ENCODE measurements at places on chromosomes 16 and 17.

DNA sequence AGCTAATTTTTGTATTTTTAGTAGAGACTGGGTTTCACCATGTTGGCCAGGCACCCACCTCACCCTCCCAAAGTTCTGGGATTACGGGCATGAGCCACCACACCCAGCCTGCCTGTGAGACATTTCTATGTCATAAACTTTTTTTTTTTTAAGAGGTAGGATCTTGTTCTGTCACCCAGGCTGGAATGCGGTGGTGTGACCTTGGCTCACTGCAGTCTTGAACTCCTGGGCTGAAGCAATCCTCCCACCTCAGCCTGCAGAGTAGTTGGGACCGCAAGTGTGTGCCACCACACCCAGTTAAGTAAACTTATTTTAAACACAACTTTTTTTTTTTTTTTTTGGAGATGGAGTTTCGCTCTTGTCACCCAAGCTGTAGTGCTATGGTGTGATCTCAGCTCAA, 47.2 kb downstream of the SCNN1G start:
- DNase-seq = peak; percentile 28

DNA sequence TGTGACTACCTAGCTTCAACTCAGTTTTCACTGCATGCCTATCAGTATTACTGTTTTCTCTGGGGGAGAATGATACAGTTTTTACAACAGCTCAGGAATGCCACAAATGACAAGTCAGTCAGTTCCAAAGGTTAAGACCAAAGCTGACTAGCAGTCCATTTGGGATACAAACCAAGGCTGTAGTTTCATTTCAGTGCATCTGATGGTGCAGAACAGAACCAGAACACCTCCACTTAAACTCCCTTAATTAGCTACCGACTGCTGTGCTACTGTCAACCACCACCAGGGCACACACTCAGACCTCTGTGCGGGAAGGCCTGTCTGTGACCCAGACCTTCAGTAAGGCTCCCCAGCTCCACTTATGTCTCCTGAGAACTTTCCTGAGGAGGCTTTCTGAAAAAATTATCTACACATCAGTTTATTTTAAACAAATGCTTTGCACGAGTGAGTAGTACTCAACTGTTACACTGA, 20.4 kb downstream of the NFE2L1 start:
- no peak for DNase-seq

DNA sequence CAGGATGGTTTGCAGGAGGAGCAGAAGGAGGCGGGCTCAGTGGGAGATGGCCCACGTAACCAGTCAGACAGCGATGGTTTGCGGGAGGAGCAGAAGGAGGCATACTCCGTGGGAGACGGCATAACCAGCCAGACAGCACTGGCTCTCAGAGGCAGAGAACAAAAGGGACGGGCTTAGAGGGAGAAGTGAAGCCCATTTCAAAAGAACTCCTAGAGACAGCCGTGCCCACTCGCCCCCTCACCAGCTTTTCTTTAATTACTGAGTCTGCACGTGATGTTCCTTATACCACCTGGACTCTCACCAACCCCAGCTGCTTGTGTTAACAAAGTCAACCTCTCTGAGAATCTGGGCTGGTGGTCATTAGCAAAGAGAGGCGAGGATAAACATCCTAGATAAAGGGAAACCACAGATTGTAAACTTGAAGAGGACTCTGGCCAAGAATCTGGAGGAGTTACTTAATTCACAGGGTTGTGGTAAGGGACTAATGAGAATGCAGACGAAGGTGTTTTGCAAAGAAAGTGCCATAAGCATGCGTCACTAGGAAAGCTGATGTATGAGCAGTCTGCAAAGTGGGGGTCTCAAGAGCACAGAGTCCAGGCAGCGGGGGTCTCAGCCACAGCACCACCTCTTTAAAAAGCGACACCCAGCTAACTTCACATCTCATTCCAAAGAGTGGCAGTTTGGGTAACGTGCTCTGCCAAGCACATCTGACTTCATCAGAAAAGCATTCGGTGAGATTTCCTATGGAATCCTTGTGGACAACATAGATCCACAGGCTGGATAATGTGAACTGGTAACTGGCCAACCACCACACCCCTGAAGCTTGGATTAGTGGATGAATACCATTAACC, 51.7 kb downstream of the NXN start:
- peak; percentile 94 for DNase-seq

- no peak for DNase-seq
Measured at GRCh38 chr16:51389881-51390280, 238.8 kb upstream of the SALL1 start.

DNA sequence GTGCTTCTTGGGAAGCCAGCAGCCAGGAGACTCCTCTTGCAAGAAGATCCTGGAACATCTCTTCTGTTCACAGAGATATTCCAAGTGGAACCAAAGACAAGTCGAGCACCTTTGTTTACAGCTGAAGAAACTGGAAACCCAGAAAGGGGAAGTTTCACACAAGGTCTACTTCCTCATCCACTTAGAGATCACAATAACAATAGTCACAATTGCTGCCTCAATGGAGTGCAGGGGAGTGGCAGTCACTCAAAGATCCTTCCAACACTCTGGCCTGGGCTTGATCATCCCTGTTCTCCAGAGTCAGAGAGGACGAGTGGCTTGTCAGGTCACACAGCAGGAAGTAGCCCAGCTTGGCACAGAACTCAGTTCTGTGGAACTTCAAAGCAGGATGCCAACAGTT, 46.9 kb upstream of the SIAH1 start:
- DNase-seq = no peak

- no peak for DNase-seq
Measured at GRCh38 chr16:28898266-28898665, 20.0 kb downstream of the ATP2A1 start.

GRCh38 chr17:67578142-67578457, 139.6 kb upstream of the NOL11 start:
- DNase-seq = no peak

GRCh38 chr16:74608944-74609343, 2.0 kb upstream of the GLG1 start:
- DNase-seq = no peak

GRCh38 chr17:35797370-35797769, 1.9 kb upstream of the MMP28 start:
- DNase-seq = no peak

GRCh38 chr17:916315-916714, 63.3 kb downstream of the NXN start:
- no peak for DNase-seq

GRCh38 chr17:62062944-62063343, 2.1 kb downstream of the MED13 start:
- DNase-seq = no peak

- DNase-seq = no peak
Measured at GRCh38 chr16:52742052-52742451, 195.1 kb upstream of the TOX3 start.

GRCh38 chr16:57736419-57737351, 1.1 kb downstream of the KATNB1 start:
- DNase-seq = peak; percentile 52

DNA sequence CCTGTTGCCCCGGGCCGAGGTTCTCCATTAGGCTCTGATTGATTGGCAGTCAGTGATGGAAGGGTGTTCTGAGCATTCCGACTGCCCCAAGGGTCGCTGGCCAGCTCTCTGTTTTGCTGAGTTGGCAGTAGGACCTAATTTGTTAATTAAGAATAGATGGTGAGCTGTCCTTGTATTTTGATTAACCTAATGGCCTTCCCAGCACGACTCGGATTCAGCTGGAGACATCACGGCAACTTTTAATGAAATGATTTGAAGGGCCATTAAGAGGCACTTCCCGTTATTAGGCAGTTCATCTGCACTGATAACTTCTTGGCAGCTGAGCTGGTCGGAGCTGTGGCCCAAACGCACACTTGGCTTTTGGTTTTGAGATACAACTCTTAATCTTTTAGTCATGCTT, 74.2 kb downstream of the HAPSTR1 start:
- DNase-seq = no peak

DNA sequence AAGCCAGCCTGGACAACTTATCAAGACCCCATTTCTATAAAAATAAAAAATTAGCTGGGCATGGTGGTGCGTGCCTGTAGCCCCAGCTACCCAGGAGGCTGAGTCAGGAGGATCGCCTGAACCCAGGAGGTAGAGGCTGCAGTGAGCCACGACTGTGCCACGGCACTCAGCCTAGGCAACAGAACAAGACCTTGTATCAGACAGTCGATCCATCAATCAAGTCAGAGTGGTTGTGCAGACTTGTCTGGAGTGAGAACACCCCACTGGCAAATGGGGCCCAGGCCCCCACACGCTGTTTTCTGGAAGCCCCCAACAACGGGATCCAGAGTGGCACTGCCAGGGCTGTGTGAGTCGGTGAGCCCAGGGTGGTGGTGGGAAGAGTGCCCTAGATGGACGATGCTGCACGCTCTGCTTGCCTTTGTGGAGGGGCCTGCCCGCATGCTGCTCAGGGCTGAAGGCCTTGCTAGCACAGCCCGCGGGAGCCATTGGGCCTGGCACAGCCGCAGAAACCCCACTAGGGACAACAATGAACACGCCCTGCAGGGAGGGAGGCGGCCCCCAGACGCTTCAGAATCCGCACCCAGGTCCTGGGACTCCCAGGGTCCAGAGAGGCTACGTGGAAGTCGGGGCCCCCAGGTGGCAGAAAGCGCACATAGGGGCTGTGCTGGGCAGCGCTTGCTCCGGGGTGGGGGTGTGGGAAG, 80.1 kb upstream of the GNG13 start:
- DNase-seq = no peak

GRCh38 chr17:5913032-5913531, 157.1 kb upstream of the WSCD1 start:
- DNase-seq = no peak

GRCh38 chr16:10992797-10993196, 48.4 kb downstream of the CLEC16A start:
- DNase-seq = peak; percentile 89

DNA sequence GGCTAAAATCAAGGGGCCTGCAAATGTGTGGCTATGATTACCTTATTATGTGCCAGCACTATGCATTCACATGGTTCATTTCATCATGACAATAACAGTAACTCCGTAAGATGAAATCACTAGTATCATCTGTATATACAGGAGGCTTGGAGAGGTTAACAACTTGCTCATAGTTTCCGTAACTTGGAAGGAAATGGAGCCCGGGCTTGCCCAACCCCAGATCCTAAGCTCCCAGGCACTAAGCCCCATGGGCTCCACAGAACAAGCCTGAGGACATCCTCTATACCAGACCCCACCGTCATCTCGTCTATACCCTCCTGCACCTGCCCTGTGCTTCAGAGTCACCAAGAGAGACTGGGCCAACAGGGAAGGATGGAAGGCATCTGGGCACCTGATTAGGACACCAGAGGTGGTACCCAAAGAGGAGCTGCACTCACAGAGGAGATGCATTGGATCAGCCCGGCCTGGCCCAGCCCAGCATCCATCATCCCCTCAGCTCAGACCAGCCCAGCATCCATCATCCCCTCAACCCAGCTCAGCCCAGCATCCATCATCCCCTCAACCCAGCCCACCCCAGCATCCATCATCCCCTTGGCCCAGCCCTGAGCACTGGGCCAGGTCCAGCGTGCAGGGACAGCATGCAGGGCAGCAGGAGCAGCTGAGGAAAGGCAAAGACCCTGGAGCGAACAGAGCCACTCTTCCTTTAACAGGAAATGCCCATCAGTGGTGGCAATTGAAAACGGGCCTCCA, 28.5 kb downstream of the NSMCE1 start:
- no peak for DNase-seq

DNA sequence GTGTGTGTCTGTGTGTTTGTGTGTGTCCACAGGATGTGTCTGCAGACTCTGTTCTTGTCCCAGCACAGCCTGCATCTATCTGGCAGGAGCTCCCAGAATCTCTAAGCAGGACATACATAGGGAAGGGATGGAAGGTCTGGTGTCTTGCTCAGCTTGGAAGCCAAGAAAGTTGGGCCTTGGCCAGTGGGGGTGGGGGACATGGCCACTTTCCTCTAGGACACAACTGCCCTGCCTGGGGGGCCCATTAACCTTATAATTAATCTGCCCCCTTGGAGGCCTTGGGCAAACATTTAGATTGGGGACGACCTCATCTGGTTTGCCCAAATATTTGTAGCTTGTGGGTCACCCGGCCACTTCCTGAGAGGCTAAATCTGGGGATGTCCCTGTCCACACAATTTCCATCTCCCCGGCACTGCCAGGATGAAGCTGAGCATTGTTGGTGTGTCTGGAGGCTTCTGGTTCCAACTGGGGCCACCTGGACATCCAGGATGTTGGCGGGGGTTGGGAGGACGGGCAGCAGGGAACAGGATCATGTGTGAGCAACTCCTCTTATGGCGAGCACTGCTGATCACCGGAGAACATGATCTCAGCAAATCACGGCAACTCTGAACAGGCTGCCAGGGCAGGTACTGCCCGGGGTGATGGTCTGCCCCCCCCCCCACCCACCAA, 17.2 kb upstream of the FOXF1 start:
- DNase-seq = no peak

DNA sequence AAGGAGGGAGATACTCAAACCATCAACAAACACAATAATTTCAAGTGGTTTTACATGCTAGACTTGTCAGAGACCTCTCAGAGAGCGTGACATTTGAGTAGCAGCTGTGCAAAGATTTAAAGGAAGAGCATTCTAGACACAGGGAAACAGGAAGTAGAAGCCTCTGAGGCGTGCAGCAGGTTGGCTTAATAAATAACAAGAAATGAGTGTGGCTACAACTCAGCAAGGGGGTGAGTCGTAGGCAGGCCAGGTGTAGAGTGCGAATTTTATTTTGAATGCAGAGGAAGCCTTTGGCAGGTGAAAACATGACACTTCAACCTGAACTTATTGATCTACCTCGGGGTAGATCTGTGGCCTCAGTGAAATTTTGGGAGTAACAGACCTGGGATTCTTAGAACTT, 73.2 kb upstream of the MRTFB start:
- DNase-seq = no peak

- DNase-seq = no peak
Measured at GRCh38 chr17:33144837-33145236, 148.3 kb downstream of the ASIC2 start.

- DNase-seq = no peak
Measured at GRCh38 chr17:6290488-6291196, 144.3 kb downstream of the AIPL1 start.

DNA sequence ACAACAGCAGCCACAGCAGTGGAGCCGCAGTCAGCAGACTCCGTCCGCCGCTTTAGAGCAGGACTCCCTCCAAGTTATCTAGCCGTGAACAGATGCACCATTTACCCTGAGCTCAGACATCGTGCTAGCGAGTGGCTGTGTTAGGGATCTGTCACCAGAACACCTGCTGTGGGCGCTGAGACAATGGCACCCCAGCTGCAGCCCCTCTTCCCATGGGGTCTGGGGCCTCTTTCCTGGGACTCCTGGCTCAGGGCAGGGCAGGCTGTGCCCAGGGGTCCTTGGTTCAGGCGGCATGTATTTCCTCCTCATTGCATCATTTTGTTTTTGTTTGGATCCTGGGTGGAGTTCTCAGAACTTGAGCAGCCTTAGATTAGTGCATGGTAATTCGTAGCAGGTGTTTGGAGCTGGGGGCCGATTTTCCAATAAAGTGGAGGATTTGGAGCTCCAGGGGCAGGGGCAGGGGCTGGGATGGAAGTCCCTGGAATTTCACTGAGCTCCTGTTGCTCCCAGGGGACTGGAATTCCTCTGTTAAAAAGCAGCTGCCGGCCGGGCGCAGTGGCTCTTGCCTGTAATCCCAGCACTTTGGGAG, 23.4 kb downstream of the NMRAL1 start:
- no peak for DNase-seq

GRCh38 chr17:71726341-71726740, 394.5 kb upstream of the SOX9 start:
- DNase-seq = no peak

All from MCF 10A (cell line).